ENCODE measurements at places on chromosomes 11 and 22.

- no peak for DNase-seq
Measured at GRCh38 chr11:70116386-70117065, 38.4 kb downstream of the ANO1 start.

DNA sequence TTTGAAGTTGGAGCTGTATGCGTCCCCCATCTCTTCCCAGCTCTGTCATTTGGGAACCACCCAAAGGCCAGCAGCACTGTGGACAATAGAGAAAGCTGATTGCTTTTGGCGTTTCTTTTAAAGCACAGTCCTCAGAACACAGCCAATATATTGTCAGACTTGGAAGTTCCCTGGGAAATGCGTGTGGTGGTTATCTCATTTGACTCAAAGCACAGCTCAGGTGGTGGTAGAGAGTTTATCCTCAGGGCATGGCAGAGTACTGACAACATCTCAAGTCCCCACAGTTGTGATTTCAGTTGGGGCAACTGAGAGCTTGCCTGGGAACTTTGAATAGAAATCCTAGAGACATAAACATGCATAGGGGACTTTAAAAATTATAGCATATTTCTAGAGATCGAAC, 601.3 kb downstream of the ETS1 start:
- DNase-seq = no peak

- DNase-seq = no peak
Measured at GRCh38 chr11:75261902-75262361, 21.4 kb downstream of the TPBGL start.

- peak; percentile 30 for DNase-seq
Measured at GRCh38 chr11:18749681-18750319, 23.8 kb upstream of the IGSF22 start.

DNA sequence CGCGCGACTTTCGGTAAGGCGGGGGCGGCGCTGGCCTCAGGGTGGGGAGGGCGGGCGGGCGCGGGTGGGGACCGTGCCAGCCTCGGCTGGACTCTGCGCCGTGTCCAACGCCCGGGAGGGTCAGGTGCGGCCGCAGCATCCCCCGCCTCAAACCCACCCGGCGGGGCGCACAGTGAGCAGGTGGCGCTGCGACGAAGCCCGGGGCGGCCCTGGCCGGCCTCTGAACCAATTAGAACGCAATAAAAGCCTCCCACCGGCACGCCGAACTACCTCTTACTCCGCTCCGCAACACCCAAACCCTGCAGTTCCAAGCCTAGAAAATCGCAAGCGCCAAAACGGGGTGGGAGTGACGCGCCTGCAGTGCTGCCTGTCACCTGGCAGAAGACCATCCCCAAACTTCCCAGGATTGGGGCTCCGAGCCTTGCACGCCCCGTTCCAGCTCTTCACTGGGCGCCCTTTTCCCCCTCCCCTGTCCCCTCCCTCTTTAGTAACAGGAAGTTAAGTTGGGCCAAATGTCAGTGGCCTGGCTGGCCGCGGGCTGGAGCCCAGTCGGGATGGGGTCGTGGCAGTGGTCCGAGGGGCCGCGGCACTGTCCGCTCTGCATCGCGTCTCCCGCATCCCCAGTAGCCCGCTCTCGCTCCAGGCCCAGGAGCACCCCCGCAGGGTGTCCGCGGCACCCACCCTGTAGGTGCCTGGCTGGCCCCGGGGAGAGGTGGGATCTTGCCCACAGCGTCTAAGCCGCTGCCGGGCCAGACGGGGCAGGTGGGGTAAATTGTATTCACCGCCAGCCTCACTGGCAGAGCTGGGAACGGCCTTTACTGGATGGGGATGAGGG, 541 bp downstream of the MICAL2 start:
- no peak for DNase-seq

DNA sequence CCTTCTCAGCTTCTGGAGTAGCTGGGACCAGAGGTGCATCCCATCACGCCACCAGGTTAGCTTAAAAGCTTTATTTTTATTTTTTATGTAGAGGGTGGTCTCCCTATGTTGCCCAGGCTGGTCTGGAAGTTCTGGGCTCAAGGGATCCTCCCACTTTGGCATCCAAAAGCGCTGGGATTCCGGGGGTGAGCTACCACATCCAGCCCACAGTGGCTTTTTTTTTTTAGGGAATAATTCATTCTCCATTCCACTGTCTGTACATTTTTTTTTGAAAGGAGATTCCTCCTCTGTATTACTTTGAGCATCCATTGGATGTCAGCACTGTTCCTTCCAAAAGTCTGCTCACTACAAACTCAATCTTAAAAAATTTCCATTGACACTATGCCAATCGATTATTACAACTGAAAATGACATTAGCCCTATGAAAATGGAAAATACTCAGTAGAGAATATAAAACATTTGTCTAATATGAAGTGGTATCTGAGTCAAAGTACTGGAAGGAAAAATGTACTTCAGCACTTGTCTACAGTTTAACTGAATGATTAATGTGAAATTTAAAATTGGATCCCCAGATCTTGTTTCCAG, 1.3 kb upstream of the LPXN start:
- DNase-seq = peak; percentile 28

DNA sequence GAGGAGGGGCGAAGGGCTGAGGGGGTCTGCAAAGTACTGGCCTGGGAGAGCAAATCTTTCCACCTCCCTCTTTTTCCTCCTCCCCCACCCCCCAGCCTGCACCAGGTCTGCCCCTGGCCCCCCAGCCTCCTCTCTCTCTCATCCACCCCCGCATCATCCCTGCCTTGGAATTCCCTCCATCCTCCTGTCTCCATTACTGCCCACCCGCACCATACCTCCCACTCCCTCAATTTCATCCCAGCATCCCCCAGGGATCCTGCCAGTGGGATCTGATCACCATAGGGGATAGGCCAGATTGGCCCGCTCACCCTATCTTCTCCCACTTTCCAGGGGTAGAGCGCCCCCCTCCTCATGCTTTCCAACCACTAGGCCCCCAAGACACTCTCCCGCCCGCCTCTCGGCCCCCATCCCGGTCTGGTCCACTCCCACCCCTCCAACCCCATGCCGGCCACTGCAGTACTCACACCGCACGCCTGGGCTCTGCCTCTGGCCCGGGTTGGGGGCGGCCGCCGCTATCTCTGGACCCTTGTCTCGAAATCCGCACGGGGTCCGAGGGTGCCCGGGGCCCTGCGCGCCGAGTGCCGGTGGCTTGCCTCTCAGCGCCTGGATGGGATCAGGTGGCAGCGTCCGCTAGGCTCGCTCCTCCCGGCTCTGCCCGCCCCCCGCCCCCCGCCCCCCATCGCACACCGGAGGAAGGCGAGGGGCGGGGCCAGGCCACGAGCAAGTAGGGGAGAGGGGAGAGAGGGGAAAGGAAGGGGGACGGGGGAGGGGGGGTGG, at the start of gene GAL3ST3:
Gene GAL3ST3 (minus strand): TSS at position 615 of the 777 bp plus-strand sequence. CDS start 3,746 bp downstream, outside the sequence.
- DNase-seq = no peak

- DNase-seq = no peak
Measured at GRCh38 chr11:103980108-103980507, 56.3 kb upstream of the DDI1 start.

DNA sequence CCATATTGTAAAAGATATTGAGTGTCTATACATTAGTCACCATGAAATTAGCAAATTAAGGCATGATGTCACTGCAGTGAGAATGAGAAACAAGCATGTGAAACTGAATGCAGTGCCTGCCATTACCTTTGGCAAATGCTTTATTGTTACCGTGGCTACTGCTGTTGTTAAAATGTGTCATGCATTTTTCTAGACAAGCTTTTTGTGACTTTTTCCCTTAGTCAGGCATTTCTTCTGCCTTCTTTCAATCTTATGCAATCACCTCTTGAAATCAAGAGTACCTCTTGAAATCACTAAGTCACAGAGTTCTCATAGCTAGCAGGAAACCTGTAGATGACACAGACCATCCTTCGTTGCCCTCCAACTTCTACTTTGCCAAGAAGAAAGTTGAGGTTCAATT, 461.7 kb upstream of the TENM4 start:
- no peak for DNase-seq

- no peak for DNase-seq
Measured at GRCh38 chr11:100927579-100927978, 202.0 kb downstream of the PGR start.

DNA sequence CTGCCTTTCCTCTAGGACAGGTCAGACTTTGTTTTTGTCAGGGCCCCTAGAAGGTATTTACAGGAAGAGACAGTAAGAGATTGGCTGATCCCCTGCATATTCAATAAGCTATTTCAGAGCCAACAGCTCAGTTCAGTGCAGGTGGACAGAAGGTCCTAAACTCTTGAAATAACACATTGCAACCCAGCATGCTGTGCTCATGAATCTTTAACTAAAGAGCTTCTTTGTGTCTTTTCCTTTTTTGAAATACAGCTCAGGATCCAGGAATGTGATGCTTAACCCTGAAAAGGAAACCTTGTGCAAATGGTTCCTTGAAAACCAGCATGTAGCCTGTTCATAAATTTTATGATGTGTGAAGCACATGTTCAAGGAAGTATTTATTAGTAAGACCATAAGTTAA, 43.9 kb downstream of the BBOX1 start:
- DNase-seq = no peak

DNA sequence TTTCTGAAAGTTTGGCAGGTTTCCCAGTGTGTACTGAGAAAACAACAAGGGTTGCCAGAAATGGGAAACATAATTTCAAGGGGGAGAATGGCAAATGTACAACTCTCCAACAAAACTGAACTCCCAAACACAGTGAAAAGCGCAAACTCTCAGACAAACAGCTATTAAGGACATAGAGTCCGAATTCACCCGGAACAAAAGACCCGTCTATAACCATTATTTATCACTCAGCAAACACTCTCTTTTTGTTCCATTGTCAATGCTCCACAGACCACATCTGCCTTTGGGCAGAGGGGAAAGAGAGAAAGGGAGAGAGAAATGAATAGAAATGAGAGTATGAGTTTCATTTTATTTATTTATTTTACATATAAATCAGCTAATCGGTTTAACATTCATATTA, 21.7 kb downstream of the KIRREL3 start:
- DNase-seq = no peak

- peak; percentile 53 for DNase-seq
Measured at GRCh38 chr11:83070044-83070701, 1.5 kb downstream of the RAB30 start.

DNA sequence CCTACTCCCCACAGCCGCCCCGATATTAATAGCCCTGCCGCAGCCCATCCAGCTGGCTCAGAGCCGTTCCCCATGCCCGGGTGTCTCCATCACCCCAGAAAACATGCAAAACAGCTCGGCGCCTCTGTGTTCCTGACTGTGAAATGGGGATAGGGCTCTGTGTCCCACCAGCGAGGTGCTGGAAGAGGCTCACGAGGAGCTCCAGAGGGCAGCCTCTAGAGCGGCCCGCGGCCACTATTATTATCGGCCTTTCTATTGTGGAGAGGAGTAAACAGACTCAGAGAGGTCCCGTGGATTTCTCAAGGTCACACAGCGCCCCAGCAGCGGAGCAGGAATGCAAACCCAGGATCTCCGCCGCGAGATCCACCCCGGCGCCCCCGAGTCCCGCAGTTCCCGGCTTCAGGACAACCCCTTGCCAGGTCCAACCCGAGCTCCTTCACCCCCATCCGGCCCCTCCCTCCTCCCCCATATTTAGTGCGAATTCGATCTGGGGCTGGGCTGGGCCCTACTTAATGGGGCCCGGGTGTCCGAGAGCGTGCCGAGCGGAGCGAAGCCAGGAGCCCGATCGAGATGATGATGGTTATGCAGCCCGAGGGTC, at the start of gene ACTN3:
Gene ACTN3 (plus strand): TSS at position 536 of the 598 bp plus-strand sequence. CDS start 35 bp downstream, at position 571.
- DNase-seq = no peak

DNA sequence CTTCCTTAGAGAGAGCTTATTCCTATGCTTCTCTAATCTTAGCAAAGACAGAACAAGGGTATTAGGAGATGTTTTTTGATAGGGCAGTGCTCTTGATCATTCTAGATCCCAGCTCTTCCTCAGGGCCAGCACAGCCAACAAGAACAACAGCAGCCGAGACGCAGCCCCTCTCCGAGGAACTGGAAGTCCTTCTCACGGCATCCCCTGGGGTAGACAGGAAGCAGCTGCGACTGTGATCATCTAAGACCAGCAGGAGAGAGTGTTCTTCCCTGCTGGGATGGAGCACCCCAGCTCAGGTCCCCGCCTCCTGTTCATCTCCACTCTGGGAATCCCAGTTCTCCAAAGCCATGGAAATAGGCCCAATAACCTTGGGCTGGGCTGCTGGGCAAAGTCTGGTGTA, 29.6 kb downstream of the IRAG1 start:
- no peak for DNase-seq

GRCh38 chr22:50139843-50140415, 30.6 kb upstream of the PANX2 start:
- no peak for DNase-seq

DNA sequence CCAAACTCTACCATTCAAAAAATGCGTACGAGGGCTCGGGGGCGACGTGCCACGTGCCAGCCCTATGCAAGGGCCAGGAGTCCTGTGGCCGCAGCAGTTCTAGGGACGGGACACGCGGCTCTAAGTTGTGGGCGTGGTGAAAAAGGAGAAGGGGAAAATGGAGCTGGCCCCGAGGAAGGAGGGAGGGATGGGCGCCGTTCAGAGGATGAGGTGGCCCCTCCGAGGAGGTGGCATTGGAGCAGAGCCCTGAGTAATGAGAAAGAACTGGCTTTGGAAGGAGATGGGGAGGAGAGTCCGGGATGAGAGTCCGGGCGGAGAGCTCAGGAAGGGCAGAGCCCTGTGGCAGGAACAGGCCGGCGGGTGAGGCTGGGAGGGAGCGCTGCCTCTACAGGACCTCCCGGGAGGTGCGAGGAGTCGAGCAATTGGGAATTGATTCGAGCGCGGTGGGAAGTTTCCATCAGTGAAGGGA, 21.0 kb downstream of the OTUB1 start:
- no peak for DNase-seq

GRCh38 chr11:62069374-62069773, 54.4 kb upstream of the INCENP start:
- no peak for DNase-seq

DNA sequence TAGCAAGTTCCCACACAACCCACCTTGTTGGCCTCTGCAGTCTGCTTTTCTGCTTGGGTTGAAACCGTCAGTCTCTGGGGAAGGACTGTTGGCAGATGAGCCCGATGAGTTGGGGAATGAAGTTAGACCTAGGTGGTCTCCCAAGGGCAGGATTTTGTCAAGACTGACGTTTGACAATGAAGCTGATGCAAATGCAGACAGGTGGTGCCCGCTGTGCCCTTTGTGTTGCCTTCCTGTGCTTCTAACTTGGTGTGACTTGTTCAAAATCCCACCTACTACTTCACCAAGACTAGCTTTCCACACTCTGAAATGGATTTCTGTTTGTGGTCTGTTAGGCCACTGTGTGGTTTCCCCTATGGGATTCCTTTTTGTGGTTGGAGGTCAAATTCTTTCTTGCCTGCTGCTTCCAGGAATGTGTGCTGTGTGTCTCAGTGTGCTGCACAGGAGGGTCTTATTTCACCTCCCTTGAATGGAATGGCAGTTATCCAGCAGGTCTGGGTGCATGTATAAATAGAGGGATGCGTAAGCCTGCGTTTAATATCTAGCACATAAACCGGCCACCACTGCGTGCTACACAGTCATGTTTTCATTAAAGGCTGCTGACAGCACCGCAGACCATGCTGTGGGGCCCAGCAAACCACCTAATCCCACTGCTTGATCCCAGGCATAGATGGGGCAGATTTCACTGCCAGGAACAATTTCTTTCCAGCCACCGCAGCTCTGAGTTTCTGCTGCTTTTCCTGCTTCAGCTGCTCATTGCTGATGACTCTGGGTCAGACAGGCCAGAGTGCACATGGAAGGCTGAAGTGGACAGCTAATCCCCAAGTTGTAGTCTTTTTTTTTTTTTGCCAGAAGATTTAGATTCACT, 44.8 kb downstream of the ADAMTS8 start:
- no peak for DNase-seq

Measured in GM04504 (cell line).